ENCODE measurements at places on chromosomes 12 and 14.

DNA sequence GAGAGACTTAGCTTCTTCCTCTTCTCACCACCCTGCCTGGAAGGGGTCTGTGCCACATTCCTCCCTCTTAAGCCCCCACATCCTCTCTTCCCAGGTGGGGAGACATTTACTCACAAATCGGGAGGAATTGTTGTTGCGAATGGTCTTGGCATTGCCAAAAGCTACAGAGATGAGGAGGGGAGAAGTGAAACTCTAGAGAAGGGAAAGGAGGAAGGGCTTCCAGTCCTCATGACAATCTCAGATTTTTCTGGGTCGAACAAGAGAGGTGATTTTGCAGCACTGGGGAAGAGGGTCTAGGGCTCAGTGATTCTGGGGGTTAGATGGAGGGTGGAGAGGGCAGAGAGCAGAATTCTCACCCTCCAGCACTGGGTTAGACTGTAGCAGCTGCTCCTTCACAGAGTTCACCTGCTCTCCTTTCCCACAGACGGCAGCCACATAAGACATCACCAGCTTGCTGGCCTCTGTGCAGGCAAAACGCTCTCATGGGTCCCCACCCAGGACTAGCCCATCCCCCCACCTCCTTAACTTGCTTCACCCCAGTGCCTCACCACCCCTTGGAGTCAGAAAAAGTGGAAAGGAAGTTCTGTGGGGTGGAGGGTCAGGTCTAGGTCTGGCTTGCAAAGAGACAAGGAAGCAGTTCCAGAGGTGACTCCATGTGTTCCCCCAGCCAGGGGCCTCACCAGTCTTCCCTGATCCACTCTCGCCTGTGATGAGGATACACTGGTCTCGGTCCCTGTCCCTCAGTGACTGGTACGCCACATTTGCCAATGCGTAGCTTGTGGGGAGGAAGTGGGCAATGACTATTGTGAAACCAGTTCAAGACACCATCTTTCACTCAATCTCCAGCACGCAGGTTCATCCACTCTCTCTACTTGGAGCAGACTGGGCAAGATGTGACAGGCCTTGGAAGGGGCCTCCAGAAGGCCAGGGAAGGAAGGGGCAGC is 2.7 kb downstream of the MYO1A start:
- no peak for DNase-seq

DNA sequence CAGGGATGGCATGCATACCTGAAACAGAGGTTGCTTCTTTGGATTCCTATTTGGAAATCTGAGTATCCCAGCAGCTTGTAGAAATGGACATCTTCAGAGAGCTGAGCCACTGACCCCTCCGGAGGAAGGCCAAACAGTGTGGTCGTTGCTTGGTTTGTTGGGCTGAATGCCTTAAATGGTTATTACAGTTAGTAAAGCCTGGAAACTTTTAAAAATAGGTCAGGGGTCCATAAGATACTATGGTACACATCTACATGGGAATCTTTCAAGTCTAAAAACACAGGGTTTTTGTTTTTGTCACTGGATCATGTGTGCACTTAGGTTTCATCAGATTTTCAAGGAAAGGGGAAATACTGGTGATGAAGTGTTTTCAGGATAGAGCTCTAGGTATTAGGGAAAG is 7.7 kb downstream of the DYRK2 start:
- no peak for DNase-seq

- no peak for DNase-seq
Observed at GRCh38 chr14:65972891-65973290, 513.3 kb upstream of the CCDC196 start.

DNA sequence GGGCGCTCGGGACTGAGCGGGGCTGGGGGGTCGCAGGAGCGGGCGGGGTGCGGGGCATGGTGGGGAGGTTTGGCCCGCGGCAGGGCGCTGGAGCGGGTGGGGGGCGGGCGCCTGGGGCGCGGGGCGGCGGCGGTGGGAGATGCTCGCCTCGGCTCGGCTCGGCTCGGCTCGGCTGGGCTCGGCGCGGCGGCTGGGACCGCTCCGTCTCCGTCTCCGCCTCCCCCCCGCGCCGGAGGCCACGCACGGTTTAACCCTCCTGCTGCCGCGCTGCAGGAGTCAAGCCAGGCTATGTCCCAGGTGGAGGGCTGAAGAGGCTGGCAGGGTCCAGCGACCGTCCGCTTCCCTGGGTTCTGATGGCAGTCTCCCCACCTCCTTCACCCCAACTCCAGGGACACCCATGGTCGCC is at the start of gene PIANP:
Gene PIANP (minus strand): TSS at position 170 of the 406 bp plus-strand sequence. CDS start 2,754 bp downstream, outside the sequence.
- DNase-seq: no peak

DNA sequence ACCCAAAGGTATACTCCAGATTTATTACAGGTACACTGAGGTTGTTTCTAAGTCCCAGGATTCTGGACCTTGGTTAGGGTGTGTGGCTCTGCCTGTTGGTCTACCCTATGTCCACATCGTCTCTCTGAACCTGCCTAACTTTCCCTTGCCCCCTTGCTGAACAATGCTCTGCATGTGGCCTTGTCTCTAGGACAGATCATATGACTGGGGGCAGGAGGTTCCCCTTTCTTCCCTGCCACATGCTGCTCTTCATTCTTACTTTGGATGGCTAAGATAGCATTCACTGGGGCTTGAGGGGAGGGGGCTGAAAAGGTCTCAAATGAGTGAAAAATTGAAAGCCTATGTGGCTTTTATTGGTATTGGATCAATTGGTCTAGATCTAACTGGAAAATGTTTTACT is 49.2 kb downstream of the MBIP start:
- no peak for DNase-seq

DNA sequence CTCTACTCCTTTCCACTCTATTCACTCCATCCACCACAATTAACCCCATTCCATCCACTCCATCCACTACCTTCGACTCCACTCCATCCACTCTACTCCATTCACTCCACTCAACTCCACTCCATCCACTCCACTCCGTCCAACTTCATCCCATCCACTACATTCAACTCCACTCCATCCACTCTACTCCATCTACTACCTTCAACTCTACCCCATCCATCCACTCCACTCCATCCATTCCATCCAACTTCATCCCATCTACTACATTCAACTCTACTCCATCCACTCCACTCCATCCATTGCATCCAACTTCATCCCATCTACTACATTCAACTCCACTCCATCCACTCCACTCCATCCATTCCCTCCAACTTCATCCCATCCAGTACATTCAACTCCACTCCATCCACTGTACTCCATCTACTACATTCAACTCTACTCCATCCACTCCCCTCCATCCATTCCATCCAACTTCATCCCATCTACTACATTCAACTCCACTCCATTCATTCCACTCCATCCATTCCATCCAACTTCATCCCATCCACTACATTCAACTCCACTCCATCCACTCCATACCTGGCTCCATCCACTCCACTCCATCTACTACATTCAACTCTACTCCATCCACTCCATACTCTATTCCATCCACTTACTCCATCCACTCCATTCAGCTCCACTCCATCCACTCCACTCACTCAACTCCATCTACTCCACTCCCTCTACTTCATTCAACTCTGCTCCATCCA is 16.4 kb downstream of the HNF1A start:
- DNase-seq: no peak

GRCh38 chr14:50744231-50744630 is 76.1 kb upstream of the SAV1 start:
- DNase-seq: no peak

DNA sequence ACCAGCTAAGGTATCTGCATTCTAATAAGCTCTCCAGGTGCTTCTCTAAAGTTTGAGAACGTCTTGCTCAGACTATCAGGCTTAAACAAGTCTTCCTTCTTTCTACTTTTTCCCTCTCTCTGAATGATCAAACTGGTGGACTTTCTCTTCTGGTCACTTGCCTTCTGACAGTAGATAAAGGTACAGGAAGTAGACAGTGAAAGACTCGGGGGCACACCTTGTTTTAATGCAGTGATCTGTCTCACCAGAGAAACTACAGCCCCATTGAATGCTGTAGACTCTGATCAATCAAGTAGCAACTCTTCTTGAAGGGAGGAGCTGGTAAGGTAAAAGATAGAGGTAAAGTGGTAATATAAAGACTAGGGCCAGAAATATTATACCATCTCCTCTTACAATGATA is 48.1 kb upstream of the ATXN7L3B start:
- no peak for DNase-seq

GRCh38 chr12:84807249-84807648 is 105.3 kb downstream of the SLC6A15 start:
- DNase-seq: peak; percentile 66
